ENCODE measurements at places on chromosomes 12 and 14. TPM values are rescaled to one million over a fixed set of nuclear protein-coding genes. Genes with fewer than 3 reads are reported as not detected.

Gene CDH24
- total RNA-seq, result 0.49 TPM

GRCh38 chr14:91279354-91279753 is 34.9 kb upstream of the GPR68 start:
- DNase-seq, result no peak

- DNase-seq, result no peak
These were observed 12.2 kb downstream of the RERG start for GRCh38 chr12:15208871-15209656.

- DNase-seq, result no peak
These were observed 43.3 kb downstream of the ACTN1 start for GRCh38 chr14:68935761-68936214.

Gene OVCH1
- not detected for total RNA-seq

Gene OTOGL
- total RNA-seq, result not detected

Gene TBX3
- not detected for total RNA-seq

GRCh38 chr14:51443195-51444018 is 203.4 kb downstream of the TMX1 start:
- DNase-seq, result no peak

GRCh38 chr14:92615451-92615850 is 101.9 kb downstream of the RIN3 start:
- DNase-seq, result peak; percentile 69

DNA sequence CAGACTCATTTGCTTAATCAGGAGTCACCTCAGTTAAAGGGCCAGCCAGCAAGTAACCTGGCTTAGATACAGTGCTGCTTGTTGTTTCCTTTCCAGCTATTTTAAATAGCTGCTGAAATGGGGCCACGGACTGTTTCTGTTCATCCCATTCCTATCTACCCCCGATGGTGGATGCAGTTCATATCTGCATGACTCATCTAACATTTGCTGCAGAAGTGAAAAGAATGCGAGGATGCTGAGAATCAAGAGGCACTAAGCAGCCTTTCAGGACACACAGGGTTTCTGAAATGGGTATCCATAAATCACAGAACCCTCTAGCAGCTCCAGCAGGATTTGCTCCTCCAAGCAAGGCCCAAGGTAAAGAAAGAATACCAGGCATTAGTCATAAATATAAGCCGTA is 60.2 kb upstream of the RTRAF start:
- no peak for DNase-seq

GRCh38 chr14:48900565-48900964 is 685.6 kb downstream of the RPS29 start:
- DNase-seq, result no peak

- peak; percentile 25 for DNase-seq
These were observed 1322.1 kb downstream of the TMEM121 start for GRCh38 chr14:106848330-106849121.

GRCh38 chr12:120466560-120467315 is 2.8 kb downstream of the SRSF9 start:
- peak; percentile 37 for DNase-seq

GRCh38 chr12:46918631-46919030 is 92.8 kb upstream of the SLC38A4 start:
- DNase-seq, result no peak

DNA sequence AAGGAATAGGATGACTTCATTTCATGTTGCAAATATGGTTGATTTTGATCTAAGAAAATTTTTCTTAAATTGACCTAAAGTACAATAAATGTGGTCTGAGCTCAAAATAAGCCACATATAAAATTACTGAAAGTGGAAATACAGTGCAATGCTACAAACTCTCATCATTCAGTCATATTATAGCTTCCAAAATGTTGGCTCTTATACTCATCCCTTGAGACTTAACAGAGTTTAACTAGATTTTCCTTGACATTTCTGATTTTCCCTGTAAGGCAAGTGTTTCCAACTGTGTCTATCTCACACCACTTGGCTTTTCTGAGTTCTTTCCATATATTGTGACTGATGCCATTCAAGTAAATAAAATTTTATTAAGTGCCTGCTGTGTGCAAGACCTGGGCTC is 123.7 kb upstream of the NTF3 start:
- no peak for DNase-seq

Gene SLC22A17
- total RNA-seq, result 2.9 TPM

DNA sequence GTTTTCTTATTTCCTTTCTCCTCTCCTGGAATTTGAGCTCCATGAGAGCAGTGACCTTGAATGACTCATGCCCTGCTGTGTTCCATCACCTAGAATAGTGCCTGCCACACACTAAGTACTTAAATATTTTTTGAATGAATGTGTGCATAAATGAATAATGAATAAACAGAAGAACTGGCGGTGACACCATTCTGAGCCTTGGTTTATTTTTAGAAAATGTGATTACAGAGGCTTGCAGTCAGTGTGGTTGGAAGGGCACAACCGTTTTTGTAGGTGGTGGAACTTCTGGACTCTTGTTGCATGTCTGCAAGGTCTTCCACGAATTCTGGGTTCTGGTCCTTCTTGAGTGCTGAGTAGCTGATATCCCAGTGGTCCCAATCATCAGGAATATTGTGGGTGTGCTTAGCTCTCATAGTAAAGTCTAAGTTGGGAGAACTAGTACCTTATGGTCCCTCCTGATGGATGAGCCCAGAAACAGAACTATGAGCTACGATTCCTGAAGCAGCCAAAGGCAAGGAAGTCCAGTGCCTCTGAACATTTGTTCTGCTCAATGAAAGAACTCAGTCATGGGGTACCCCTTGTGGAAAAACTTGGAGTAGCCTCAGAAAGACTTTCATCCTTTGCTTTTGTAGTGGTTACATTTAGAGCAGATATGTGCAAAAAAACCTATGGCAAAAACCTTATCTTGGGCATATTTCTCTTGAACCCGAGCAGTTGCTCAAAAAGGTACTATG is 28.8 kb upstream of the BHLHE41 start:
- no peak for DNase-seq

Gene TGM1
- total RNA-seq, result 3.3 TPM
